ENCODE measurements at places on chromosomes 3 and 15.
A peak's percentile ranks its signal among the peaks of the same experiment; 100 is the strongest.

DNA sequence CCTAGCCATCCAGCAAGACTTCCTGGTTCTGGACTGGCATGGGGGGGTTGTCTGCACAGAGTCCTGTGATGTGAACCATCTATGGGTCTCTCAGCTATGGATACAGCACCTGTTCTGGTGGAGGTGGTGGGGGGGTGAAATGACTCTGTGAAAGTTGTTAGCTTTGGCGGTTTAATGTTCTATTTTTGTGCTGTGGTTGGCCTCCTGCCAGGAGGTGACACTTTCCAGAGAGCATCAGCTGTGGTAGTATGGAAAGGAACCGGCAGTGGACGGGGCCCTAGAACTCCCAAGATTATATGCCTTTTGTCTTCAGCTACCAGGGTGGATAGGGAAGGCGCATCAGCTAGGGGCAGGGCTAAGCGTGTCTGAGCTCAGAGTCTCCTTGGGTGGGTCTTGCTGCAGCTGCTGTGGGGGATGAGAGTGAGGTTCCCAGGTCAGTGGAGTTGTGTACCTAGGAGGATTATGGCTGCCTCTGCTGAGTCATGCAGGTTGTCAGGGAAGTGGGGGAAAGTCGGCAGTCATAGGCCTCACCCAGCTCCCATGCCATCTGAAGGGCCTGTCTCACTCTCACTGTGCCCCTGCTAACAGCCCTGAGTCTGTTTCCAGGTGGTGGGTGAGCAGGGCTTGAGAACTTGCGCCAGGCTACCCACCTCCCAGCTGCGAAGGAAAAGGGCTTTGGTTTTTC lies 7.1 kb upstream of the LARS2 start:
- no peak for DNase-seq

GRCh38 chr3:194069421-194070219 lies 66.3 kb upstream of the HES1 start:
- no peak for DNase-seq

DNA sequence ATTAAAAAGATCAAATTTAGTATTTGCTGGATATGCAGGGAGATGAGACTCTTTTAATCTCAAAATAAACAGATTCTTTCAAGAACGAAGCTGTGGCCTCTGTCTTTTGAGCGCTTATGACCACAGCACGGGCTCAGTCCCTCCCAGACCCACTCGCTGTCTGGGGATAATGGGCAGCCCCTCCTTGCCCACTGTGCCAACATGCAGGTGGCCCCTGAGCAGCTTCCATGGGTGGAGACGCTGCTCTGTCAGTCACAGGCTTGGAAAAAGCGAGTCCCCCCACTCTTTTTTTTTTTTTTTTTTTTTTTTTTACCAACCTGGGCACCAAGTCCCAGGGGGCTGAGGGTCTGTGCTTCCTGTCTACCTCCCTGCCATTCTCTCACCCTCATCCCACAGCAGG lies 150.9 kb downstream of the LRRK1 start:
- DNase-seq, result no peak

DNA sequence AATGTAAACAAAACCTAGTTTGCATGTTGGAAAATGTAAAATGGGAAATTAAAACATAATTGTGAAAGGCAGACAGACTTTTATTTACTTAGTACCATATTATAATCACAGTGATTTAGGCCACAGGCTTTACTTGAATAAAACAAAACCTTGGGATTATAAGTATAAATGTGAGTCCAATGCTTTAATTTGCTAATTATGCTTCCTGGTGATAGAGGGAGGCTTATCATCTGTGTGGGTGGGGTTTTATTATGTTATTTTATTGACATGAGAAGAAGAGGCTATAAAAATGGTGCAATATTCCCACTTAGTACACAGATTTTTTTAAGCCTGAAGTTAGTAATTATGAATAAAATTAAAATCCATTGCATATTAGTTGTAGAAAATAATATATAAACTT lies 248.3 kb upstream of the TBL1XR1 start:
- DNase-seq, result no peak

GRCh38 chr15:57345584-57345983 lies 30.7 kb upstream of the CGNL1 start:
- DNase-seq, result no peak

DNA sequence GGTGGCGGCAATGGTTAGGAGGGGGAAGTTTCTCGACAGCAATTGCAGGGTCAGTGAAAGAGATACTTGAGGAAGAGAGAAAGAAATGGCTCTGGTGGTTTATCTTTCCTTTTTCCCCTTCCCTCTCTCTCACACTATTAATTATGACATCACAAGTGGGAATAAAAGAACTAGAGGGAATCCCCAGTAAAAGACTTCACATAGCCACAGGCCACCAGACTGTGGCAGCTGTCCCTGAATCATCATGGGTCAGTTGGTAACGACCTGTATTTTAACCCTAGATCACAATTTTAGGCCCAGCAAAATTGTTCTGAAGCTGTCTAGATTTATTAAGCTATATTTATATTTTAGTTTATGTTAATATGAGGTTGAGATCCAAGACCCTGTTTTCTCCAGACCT lies 40.3 kb downstream of the MBNL1 start:
- no peak for DNase-seq

- peak; percentile 29 for DNase-seq
These were observed 76.4 kb downstream of the BBX start for GRCh38 chr3:107598926-107599771.

- DNase-seq, result no peak
These were observed at the start of gene PRICKLE2 for GRCh38 chr3:64224826-64225610. Gene PRICKLE2 (minus strand): TSS chr3:64225466. CDS start chr3:64198927, 26,539 bp downstream.

GRCh38 chr3:11705049-11705448 lies 61.3 kb upstream of the VGLL4 start:
- DNase-seq, result no peak

DNA sequence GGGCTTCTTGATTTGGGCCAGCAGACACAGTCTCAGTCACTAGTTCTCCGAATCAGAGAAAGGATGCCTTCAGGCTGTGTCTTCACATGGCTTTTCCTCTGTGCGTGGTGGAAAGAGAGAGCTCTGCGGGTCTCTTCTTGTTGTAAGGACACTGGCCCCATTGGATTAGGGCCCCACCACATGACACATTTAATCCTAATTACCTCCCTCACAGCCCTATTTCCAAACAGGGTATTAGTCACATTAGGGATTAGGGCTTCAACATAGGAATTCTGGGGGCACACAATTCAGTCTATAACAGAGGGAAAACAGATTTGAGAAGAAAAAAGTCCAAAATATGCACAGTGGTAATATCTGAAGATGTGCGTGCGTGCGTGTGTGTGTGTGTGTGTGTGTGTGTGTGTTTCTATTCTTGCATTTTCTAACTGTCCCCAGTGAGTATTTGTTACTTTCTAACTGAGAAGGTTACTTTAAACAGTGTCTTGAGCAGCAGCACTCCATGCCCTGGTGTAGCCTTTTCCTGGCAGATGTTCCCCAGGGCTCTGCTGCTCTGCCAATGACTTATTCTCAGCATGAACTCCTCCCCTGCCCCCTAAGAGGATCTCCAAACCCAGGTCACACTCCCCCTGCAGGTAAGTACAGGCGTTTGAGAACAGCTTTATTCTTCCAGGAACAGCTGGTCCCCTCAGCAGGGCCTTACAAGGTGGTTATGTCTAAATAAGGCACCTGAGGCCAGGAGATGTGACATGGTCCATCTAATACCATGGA lies 72.9 kb downstream of the RPL39L start:
- peak; percentile 58 for DNase-seq

GRCh38 chr15:51160484-51160883 lies 65.8 kb upstream of the TNFAIP8L3 start:
- no peak for DNase-seq

DNA sequence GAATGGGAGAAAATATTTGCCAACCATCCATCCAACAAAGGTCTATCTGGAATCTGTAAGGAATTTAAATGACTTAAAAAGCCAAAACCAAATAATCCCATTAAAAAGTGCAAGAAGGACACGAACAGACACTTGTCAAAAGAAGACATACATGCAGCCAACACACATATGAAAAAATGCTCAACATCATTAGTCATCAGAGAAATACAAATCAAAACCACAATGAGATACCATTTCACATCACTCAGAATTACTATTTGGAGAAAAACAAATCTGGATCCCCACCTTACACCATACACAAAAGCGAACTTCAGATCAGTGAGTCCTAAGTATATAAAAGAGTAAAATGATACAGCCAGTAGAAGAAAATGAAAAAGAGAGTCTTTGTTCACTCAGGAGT lies 58.6 kb upstream of the MNS1 start:
- DNase-seq, result no peak

GRCh38 chr3:169634618-169635236 lies 28.8 kb downstream of the MECOM start:
- DNase-seq, result no peak

- no peak for DNase-seq
These were observed 12.5 kb downstream of the DPH6 start for GRCh38 chr15:35533130-35534110.

GRCh38 chr15:41284427-41285177 lies 47.8 kb downstream of the OIP5 start:
- no peak for DNase-seq

GRCh38 chr3:129587566-129588210 lies 18.8 kb downstream of the PLXND1 start:
- no peak for DNase-seq

GRCh38 chr15:42553554-42553953 lies 4.9 kb downstream of the HAUS2 start:
- no peak for DNase-seq

- DNase-seq, result no peak
These were observed 149.0 kb downstream of the USP13 start for GRCh38 chr3:179801856-179802255.

- no peak for DNase-seq
These were observed 71.2 kb downstream of the FAM43A start for GRCh38 chr3:194756791-194757325.

DNA sequence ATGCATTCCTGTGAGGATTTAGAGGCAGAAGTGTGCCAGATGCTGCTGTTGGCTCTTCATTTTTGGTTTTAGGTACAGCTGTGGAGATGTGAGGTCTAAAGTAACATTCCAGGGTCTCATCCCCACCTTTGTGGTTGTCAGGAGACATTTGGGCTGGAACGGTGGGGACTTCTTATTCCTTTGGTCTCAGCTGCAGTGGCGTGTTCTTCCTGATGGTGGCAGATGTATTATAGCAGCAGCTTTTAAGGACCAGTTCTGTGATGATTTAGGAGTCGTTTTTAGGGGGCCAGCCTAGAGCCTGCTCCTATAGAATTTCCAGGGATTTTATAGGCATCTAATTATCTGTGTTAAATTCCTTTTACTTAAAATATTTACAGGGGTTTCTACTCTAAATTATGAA lies 221.0 kb upstream of the EOMES start:
- DNase-seq, result no peak

- no peak for DNase-seq
These were observed 277.1 kb downstream of the EDEM1 start for GRCh38 chr3:5464649-5465048.

- no peak for DNase-seq
These were observed 412.4 kb upstream of the CBLB start for GRCh38 chr3:106281221-106281620.

Data from stimulated activated CD4-positive, alpha-beta T cell treated with anti-CD3 and anti-CD28 coated beads, Interleukin-4, amount 100 ng/mL, for 4 hours (primary cell).